NCI-H1417 treated with DMSO at 0.1 percent for 48 hours (cell line): ENCODE measurements at places on chromosomes 7 and 10.

DNA sequence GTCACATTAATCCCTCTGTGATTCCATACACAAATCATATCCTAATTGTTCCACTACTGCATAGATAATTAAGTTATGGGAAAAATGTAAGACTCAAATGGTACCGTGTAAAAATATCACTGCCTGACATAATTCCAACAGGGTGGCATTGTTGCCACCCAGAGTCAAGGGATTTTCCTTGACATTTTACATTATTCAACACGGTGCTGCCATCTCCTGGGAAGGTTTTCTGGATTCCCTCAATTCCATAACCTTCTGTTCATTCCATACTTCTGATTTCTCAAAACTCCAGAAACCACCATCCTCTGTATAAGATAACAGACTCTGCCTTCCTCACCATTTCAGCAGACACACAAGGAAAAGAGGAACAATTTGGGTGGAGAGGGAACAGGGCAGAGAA, 495.9 kb downstream of the XPNPEP1 start:
- no peak for DNase-seq

GRCh38 chr7:48786951-48787350, 137.4 kb upstream of the CDC14C start:
- no peak for DNase-seq

GRCh38 chr10:31742255-31742654, 186.4 kb downstream of the ARHGAP12 start:
- DNase-seq = no peak

- DNase-seq = no peak
These were observed 80.1 kb upstream of the PDZD8 start for GRCh38 chr10:117455346-117455745.

DNA sequence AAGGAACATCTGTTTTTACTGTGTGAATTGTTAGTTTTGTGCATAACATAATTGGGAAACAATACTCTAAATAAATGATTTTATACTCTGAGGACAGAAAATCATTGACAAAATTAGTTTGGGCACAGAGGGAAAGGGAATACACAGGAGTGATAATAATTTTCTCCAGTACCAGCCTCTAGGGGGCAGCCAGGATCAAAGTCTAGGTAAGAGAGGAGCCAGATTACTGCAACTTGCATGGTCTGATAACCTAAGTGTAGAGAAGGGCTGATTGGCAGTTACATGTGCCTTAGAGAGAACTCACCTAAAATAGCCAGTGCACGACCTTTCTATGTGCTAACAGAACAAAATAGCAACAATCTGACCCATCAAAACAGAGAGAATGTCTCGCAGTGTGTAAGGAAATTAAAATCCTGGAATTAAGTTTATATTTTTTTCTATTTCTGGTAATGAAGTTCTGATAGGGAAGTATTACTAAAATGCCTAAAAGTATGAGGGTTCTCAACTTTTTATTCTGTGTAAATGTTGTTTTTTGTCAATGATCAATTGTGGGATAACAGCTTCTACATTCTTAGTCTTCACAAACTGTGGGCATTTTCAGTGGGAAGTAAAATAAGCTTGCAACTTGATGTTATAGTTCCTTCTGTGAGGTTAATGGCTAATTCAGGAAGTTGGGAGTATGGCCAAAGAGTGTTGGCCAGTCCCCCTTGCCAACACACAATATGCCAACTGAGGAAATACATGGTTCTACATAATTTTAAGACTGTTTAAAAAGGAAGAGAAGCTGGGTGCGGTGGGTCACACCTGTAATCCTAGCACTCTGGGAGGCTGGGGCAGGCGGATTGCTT, 66.4 kb downstream of the EXOC6 start:
- peak; percentile 7 for DNase-seq

DNA sequence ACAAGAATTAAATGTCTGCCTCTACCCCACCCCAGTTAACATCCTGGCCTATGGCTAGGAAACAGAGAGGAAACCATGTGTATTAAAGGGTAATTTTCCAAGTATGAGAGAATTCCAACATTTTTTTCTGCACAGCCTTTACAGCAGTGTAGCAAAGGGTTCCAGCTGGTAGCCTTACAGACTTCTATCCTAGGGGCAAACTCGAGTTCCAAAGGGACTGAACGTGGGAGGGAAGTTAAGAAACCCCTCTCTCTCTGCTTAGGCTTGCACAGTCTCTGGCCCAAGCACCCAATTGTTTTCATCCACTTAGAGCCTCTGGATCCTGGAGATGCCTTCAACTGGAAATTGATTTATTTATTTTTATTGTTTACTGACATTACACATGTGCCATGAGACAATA, 60.3 kb downstream of the SLC16A12 start:
- DNase-seq = no peak

DNA sequence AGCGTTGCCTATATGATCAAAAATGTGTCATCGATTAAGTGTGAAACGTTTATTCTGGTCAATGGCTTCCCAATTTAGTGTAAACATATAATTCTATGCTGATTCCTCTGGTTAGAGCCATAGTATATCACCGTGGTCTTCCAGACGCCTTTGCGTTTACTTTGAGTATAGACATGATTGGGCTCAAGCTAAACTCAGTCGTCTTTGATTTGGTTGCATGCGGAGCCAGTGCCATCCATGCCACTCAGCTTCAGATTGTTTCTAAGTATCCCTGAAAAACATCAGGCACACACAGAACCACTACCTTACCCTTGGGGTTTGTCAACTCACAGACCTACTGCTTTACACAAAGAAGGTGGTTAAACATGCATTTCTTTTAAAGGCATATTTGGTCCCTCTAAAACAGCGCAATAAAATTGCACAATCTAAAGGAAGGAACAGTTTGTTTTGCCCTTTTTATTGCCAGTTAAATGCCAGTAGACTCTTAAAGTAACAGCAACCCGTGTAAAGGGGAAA, 273.6 kb upstream of the KLF6 start:
- DNase-seq = no peak

GRCh38 chr10:45136256-45136655, 135.5 kb downstream of the ZNF22 start:
- DNase-seq = no peak

GRCh38 chr7:32103361-32103760, 33.2 kb upstream of the PDE1C start:
- no peak for DNase-seq

GRCh38 chr7:144488977-144489376, 85.5 kb upstream of the NOBOX start:
- DNase-seq = no peak
